ENCODE measurements at places on chromosomes 11 and 22.

DNA sequence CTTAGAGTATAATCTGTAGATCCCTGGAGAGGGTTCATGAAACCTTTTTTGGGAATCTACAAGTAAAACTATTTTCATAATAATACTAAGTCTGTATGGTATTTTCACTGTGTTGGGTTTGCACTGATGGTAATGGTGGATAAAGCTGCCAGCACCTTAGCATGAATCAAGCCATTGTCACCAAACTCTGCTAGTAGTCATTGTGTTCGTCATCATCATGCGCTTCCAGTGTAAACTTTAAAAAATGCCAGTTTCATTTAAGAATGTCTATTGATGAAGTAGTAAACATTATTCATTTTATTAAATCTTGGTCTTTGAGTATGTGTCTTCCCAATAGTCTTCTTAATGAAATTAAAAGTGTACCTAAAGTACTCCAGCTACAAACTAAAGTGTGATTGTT is 15.0 kb downstream of the ALKBH3 start:
- DNase-seq = no peak

DNA sequence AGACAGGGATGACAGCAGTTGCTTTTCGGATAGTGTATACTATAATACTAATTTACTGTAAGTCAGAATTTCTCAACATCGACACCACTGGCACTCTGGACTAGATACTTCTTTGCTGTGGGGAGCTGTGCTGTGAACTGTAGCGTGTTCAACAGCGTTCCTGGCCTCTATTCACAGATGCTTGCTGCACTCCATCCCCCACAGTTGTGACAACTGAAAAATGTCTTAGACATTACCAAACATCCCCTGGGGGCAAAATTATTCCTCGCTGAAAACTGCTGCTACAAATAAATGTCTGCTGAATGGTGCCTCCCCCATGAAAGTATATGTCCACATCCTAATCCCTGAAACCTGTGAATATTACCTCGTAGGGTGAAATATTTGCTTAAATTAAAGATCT is 7.5 kb upstream of the SLC15A3 start:
- DNase-seq = no peak

DNA sequence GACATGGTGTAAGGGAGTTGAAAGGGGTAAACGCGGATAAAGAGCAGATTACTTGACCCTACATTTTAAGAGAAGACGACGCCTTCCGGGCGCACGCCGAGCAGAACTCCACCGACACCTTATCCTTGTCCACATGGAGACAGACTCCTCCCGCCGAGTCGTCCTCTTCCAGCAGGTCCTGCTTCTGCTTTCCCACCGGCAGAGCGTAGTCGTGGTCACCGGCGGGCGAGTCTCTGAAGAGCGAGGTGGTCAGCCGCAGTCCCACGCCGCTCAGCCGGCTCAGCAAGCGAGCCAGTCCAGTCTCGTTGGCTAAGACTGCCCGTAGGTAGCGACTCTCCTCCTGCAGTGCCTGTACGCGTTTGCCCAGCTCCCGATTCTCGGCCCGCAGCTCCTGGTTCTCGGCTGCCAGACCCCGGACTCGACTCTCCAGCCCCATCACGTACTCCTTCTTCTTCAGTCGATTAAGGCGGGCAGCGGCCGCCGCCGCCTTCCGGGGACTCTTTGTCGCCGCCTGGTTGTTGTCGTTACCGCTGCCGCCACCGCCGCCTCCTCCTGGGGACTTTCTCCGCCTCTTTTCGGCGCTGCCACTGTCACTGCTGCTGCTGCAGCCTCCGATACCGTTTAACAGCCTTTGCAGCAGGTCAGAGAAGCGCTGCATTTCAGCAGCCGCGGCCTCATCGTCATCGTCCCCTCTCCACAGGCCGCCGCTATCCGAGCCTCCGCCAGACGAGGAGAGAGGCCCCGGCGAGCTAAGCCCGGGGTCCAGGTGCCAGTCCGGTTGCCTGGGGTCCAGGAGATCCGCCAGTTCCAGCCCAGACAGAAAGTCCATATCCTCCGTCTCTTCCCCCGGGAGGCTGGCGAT is 945 bp downstream of the CREBZF start:
- peak; percentile 76 for DNase-seq

DNA sequence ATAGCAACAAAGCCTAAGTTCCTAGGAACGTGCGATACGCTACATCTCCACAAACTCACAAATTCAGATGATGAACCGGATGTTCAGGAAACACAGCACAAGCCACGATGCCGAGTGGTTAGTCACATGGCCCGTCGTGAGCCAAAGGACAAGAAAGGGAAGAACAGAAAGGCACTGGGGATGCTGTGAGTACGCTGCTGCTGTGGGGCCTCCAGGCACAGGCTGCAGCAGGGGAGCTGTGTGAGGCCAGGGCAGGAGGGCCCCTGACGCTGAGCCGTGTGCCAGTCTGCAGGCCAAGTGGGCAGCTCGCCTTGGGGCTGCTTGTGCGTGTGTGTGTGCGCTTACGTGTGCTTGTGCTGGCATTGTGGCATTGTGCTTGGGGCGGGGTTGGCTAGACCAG is 89.4 kb downstream of the CTTN start:
- DNase-seq = no peak

DNA sequence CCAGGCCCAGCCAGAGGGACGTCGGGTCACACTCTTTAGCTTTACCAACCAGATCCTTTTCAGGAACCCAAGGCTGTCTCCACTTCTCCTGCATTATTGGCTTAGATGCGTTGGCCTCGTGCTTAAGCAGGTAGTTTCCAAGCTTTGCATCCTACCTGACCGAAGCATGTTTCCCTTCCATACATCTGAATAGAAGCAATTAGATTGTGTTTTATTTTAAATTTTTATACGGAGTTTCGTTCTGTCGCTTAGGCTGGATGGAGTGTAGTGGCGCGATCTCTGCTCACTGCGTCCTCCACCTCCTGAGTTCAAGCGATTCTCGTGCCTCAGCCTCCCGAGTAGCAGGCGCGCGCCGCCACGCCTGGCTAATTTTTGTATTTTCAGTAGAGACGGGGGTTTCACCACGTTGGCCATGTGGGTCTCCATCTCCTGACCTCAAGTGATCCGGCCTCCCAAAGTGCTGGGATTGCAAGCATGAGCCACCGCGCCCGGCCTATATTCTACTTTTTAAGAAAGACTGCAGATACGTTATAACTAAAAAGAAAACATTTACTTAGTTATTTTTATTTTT is 677 bp downstream of the DYNC2H1 start:
- DNase-seq = no peak

- no peak for DNase-seq
Observed at GRCh38 chr11:64723907-64724862, 1.2 kb upstream of the NRXN2 start.

- no peak for DNase-seq
Observed at GRCh38 chr11:31964181-31964580, 126.7 kb upstream of the RCN1 start.

- DNase-seq = no peak
Observed at GRCh38 chr11:64312947-64313346, 4.4 kb downstream of the TRMT112 start.

GRCh38 chr11:14331476-14332136 is 27.4 kb downstream of the RRAS2 start:
- no peak for DNase-seq

DNA sequence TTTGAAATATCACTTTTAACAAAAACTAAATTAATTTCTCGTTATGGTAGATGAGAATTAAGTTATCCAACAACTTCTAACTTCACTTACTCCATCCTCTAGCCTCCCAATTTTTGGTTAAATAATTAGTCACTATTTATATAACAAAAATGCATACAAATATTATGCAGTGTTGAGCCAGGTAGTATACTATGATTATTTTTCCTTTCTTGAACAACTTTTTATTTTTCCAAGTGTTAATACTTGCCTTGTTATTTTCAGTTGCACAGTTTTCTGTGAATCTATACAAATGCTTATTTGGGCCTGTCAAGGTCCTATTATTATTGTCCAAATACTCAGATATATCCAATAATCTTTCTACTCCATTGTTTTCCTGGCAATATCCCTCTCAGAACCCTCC is 19.9 kb upstream of the CCDC83 start:
- no peak for DNase-seq

DNA sequence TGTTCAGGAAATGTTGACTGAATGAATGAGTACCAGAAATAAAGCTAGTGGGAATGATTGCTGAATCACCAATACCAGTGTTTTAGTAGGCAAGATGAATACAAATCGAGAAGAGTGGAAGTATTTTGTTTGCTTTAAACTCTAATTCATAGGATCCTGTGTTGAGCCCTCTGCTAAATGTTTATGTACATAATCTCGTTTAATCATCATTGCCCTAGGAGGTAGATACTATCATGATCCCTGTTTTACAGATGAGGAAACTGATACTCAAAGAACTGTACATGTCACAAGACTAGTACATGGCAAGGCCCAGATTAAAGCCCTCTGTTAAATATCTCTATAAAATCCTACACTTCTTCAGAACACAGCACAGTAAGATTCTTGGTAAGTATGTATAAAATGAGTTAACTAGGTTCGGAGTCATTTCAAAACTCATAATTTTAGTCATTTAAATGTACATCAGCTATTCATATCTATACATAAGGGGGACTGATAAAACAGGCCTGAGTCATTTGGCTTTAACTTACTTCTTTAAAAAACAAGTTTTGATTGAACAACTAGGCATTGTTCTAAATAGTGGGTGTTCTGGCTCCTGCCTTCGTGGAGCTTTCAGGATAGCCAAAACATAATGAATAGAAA is 97.1 kb downstream of the EXT2 start:
- DNase-seq = no peak

- DNase-seq = no peak
Observed at GRCh38 chr22:24006914-24007214, 1.6 kb upstream of the GSTT4 start.

DNA sequence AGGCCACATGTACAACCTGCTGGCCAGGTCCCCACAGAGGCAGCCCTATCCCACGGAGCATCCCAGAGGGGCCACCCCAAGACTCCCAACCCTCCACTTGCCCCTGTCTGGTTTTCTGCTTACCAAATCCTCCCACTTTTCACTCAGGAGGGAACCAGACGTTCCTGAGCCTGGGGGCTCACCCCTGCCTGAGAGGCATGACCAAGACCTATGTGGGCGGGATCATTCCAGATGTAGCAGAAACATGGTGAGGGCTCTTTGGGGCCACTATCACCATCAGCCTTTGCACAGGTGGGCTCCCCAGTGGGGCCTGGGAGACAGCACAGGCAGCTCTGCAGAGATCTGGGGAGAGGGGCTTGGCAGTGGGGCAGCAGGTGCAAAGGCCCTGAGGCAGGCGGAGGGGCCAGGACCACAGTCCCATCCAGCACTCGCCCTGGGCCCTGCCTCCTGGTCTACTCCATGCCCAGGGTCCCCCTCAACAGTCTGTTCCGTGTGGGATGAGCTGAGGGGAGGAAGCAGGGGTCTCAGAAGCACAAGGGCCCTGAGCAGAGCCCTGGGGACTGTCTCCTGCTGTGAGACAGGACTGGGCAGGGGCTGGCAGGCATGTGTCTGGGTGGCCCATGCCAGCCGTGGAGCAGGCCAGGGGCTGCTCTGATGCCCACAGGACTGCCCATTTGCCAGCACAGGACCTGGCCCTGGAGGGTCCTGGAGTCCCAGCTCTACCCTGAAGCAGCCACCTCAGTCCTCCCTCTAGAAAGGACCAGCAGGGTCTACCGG is 9.4 kb downstream of the PIM3 start:
- DNase-seq = no peak

DNA sequence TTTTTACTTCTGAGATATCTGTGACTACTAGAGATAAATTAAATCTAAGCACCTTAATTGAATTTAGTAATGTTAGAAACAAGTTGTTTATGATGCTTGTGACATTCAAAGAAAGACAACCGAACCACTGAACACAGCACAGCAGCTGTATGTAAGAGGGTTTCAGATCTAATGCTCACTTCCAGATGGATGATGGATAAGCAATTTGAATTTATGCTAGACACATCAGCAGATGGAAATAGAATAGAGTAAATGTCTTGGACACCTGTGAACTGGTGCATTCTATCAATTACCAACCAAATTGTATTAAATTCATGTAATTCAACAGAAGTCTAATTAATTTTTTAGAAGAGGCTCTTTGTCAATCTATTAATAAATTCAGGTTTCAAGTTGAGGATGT is 306.3 kb downstream of the CNTN5 start:
- no peak for DNase-seq

- no peak for DNase-seq
Observed at GRCh38 chr22:47586038-47586437, 823.6 kb downstream of the TBC1D22A start.

GRCh38 chr11:110147962-110148709 is 54.9 kb downstream of the ZC3H12C start:
- DNase-seq = no peak

DNA sequence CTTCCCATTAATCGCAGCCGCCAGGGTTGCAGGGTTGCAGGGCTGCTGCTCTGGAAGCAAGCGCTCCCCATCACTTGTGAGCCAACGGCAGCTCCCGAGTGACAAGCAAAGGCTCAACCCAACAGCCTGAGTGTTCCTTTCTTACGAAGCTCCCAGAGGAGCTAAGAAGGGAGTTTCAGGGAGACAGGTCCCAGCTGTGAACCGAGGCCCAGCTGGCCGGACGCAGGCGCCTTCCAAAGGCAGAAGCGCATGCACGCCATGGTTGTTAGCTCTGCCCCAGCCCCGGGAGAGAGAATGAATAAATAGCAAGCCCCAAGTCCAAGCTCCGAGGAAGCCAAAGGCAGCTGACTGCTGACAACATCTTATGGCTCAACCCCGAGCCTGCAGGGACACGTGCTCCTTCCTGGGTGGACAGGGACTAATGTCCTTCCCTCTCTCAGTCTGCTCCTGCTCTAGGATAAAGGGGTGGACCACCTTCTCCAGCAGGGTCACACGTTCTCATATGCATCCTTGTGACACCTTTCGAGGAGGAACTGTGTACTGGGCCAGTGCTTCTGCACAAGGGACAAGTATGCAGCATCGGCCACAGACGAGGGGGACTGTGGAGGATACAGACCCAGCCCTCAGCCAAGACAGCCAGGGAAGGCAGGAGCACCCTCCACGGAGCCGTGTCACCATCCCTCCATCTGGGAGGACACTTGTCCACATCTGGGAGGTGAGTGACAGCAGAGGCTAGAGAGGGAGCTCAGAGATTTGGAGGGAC is 29.9 kb downstream of the SHANK2 start:
- no peak for DNase-seq

GRCh38 chr11:40166892-40167291 is 1292.6 kb downstream of the LRRC4C start:
- no peak for DNase-seq

DNA sequence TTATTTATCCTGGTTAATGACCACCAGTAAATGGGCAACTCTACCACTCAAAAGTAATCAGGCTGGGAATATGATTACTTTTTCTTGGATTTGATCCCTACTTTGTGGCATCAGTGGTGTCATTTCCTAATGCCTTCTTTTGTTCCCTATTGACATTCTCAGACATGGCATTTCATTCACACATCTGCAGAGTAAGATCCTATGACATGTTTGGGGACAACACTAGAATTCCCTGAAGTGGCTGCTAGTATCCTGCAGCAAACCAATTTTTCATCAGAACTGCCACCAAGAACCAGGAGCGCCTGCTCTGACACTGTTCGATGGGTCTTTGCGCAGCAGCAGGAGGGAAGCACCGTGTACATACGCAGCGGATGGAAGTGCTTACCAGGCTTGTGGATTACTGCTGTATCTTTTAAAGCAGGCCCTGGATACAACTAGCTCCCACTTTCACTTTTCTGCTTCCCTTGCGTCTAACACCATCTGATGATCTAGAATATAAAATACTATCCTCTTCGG is 97.7 kb downstream of the LARGE2 start:
- DNase-seq = no peak

All from stimulated activated effector memory CD8-positive, alpha-beta T cell treated with anti-CD3 and anti-CD28 coated beads, Interleukin-12 subunit alpha, Interleukin-12 subunit beta, amount 100 ng/mL, for 72 hours (primary cell).